ENCODE measurements at places on chromosomes 7 and 10.

DNA sequence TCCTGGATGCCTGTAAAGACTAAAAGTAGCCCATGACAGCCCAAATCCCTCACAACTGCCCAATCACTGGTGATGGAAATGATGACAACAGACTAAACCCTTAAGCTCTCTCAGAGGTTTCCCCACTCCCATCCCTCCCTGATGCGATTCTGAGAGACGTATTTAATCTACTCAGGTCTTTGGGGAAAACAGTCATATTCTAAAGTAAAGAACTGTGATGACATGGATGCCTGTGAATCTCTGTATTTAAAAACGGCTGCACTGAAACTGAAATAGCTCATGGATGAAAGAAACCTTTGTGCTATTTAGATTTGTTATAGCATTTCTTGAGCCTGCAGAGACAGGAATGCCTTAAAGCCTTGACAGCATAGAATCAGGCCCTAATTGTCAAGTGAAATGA is 28.5 kb downstream of the VPS41 start:
- no peak for DNase-seq

- DNase-seq = no peak
These were observed 394.4 kb upstream of the AUTS2 start for GRCh38 chr7:69203871-69204270.

DNA sequence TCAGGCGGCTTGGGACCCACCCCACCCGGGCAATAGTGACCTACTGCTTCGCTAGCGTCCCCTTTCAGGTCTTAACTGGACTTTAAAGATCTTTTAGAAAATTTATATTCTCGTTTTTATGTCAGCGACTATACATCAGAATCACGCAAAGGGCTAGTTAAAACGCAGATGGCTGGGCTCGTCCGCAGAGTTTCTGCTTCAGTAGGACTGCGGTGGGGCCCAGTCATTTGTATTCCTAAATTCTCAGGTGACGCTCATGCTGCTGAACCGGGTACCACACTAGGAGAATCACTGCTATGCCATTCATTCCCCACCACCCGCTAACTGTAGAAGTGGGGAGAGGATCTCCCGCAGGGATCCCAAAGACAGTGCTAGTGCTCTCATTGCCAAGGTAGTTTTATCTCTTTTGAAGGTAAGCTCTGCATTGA is 12.0 kb upstream of the SP8 start:
- DNase-seq = no peak

GRCh38 chr10:63720676-63721075 is 199.5 kb downstream of the REEP3 start:
- DNase-seq = no peak

GRCh38 chr7:15586266-15586665 is 24.5 kb upstream of the AGMO start:
- no peak for DNase-seq

DNA sequence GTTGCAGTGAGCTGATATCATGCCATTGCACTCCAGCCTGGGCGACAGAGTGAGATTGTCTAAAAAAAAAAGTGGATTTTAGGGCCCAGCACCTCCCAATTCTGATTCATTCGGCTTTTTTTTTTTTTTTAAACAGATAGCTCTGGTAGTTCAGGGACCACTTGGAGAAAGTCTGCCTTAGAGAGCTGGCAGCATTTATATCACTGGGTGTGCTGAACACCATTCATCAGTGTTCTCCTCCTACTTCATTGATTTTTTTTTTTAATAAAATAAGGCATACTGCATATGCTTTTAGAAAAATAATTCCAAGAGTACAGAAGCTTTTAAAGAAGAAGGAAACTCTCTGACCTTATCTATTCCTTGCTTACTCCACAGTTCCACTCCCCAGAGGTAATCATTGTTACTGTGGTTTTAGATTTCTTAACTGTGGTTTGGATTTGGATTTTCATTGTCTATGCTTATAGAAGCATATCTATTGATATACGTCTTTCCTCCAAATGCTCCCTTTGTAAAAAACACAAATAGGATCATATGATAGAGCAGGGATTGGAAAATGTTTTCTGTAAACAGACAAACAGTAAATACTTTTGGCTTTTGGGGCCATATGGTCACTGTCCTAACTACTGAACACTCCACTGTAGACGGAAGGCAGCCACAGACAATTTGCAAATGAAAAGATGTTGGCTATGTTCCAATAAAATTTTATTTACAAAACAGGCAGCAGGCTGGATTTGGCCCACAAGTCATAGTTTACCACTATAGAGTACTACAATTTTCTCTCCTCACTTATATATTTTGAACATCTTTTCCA is 21.1 kb upstream of the SAR1A start:
- no peak for DNase-seq

GRCh38 chr7:114212721-114213429 is 201.7 kb upstream of the FOXP2 start:
- no peak for DNase-seq

DNA sequence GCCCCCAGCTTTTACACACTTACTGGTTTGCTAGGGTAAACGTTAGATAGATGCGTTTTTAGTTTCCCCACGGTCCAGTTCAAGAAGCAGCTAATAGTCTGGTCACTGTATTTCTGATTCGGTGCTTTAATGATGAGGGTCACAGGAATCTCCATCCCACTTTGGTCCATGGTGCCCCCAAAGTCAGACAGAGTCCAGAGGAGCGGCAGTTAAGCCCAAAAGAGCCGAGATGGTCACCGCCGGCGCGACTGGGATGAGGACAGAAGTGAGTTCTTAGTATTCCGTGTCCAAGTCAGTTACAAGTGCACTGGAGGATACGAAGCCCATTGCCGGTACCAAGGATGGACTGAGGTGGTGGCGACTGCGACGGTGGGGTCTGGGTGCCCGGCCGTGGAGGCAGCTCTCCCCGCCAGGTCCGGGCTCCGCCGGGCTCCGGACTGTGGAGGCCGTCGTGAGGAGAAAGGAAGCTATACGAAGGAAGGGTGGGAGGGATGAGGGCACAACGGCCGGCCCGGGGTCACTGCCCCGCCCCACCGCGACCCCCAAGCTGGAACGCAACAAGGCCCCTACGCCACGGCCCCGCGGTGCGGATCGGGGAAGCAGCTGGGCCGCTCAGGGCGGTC is 663 bp downstream of the HERPUD2 start:
- DNase-seq = no peak

DNA sequence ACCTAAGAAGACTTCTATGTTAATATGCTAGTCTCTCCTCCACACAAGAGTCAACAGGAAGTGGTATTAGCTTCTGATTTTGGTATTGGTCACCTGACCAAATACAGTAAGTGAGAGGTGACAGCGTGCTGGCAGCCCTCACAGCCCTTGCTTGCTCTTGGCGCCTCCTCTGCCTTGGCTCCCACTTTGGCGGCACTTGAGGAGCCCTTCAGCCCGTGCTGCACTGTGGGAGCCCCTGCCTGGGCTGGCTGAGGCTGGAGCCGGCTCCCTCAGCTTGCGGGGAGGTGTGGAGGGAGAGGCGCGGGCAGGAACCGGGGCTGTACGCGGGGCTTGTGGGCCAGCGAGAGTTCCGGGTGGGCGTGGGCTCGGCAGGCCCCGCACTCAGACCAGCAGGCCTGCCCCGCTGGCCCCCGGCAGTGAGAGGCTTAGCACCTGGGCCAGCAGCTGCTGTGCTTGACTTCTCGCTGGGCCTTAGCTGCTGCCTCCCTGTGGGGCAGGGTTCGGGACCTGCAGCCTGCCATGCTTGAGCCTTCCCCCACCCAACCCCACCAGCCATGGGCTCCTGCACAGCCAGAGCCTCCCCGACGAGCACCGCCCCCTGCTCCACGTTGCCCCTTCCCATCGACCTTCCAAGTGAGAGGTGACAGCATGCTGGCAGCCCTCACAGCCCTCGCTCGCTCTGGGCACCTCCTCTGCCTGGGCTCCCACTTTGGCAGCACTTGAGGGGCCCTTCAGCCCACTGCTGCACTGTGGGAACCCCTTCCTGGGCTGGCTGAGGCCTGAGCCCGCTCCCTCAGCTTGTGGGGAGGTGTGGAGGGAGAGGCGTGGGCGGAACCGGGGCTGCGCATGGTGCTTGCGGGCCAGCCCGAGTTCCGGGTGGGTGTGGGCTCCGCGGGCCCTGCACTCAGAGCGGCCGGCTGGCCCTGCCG is 4.2 kb upstream of the ACSL5 start:
- no peak for DNase-seq

DNA sequence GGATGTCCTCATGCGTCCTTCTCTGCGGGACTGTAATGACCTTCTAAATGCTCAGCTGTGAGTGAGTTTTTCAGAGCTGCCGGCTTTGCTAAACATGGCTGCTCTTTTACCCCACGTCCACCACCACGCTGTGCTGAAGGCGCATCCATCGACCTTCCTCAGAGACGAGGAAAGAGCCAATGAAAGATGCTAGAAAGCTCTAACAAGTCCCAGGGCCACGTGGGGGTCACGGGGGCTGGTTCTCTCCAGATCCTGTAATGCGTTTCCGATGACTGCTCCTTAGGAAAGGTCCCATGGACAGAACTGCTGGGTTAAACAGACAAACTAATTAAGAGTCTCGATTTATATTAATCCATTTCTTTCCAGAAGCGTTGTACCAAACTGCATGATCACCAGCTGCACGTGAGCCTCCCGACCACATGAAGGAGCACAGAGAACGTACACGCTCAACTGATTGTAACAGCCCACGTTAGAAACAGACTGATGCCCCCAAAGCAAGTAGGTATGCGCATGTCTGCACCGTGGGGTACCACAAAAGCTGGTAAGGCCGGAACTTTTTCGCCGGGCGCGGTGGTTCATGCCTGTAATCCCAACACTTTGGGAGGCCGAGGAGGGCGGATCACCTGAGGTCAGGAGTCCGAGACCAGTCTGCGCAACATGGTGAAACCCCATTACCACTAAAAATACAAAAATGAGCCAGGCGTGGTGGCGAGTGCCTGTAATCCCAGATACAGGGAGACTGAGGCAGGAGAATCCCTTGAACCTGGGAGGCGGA is 109.6 kb downstream of the TCERG1L start:
- no peak for DNase-seq

DNA sequence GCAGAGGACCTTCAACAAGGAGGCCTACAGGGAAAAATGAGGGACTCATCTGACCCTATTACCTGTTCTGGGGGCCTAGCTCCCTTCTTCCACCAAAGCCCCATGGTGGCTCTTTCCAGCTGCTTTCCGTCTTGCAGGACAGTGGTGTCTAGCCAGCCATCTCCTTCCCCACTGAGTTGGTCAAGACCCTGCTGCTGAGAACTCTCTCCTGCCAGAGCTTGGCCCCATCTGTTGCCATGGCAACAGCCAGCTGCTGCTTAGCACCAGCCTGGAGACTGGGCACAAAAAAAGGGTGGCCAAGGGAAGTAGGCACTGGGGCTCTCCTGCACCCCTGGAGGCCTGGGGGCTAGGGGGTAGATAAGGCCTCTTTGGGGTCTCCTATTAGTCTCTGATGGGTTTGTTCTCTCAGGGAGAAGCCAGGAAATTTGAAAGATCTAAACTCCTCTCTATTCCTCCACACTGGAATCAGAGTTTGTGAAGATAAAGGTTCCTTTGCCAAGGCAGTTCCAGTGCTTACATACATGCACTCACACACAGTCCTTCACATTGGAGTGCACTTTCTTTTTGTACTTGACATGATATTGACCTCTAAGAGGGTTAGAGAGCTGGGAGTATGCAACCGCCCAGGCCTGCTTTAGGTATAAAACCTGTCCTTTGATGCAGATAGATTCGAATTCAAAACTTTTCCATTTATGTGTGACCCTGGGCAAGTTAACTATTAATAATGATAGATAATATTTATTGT is 15.8 kb downstream of the TSPAN33 start:
- no peak for DNase-seq

Measured in smooth muscle cell of the brain vasculature (primary cell).